IPS DF 19.7 (cell line): ENCODE measurements at places on chromosomes 5 and 9.

DNA sequence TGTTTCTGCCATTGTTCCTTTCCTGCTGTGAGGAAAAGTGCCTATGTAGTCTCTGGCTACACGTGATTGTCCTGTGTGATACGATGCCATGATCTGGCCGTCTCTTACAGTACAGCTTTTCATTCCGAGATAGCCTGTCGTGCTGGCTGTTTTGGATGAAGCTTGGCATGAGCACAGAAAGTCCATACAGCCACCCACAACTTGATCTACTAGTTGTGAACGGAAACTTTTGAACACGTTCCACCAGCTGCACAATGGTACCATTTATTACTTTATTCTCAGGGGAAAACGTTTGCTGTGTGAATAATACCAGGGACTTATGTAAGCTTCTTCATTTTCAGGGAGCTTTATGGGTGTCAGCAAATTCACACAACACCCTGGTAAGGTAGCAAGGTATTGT lies 217.6 kb upstream of the ANKRD55 start:
- no peak for DNase-seq

DNA sequence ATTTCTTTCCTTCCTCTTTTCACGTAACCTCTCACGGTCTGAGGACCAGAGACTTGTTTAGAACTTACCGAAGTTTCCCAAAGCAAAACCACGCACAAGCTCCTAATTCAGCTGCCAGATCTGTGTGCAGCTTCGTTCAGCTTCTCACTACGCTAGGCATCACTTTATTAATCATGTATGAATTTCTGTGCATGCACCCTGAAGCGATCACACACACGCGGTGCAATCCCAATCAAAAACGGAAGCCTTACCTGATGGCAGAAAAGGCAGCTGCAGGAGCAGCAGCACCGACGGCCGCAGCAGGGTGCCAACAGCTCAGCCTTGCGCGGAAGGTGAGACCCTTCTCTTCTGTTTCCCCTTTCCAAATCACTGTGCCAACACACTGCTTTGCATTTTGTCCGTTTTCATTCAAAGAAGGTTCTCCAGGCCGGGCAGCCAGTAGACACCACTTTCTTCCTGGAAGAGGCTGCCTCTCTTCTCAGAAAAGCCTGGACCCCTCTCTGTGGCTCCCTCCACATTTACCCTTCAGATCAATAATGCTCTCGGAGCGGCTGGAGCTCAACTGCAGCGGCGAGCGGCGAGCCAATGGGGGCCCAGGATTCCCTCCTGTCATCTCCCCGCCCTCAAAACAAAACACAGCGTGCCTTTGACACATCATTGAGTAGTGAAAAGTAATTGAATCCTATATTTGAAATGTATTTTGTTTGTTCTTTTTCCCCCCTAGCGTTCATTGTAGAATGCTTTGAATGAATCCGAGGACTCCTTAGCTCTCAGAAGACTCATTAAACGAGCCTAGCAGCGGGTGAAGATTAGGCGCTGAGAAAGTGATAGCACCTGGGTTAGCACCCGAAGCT lies at the start of gene CDH12:
CDH12 (minus strand) TSS at position 538 of the 854 bp plus-strand sequence.
- no peak for DNase-seq

GRCh38 chr9:38201844-38202243 lies 132.8 kb upstream of the SHB start:
- no peak for DNase-seq

GRCh38 chr5:106862450-106863193 lies 808.1 kb downstream of the EFNA5 start:
- DNase-seq = no peak

DNA sequence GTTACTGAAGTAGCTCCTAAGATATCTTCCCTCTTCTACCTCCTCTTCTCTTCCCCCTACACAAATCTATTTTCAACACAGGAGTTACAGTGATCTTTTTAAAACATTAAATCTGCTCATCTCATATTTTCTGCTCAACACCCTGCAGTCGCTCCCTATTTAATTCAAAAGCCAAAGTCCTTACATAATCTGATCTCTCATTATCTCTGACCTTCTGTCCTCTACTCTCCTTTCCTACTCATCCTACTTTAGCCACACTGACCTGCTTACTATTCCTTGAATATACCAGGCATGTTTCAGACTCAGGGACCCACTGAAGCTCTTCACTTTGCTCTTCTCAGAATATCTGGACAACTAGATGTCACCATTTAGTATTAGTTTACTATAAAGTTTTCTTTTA lies 87.9 kb downstream of the YTHDC2 start:
- DNase-seq = no peak

GRCh38 chr9:36560771-36561170 lies 11.9 kb upstream of the MELK start:
- DNase-seq = peak; percentile 35

- DNase-seq = no peak
These were observed 53.7 kb downstream of the LHFPL2 start for GRCh38 chr5:78594610-78595457.

GRCh38 chr9:34178436-34179212 lies at the start of gene UBAP1:
Gene UBAP1 (plus strand): TSS chr9:34179043. CDS start chr9:34220915, 41,872 bp downstream.
- peak; percentile 89 for DNase-seq

- no peak for DNase-seq
These were observed 121.4 kb upstream of the SV2C start for GRCh38 chr5:75961818-75962217.

DNA sequence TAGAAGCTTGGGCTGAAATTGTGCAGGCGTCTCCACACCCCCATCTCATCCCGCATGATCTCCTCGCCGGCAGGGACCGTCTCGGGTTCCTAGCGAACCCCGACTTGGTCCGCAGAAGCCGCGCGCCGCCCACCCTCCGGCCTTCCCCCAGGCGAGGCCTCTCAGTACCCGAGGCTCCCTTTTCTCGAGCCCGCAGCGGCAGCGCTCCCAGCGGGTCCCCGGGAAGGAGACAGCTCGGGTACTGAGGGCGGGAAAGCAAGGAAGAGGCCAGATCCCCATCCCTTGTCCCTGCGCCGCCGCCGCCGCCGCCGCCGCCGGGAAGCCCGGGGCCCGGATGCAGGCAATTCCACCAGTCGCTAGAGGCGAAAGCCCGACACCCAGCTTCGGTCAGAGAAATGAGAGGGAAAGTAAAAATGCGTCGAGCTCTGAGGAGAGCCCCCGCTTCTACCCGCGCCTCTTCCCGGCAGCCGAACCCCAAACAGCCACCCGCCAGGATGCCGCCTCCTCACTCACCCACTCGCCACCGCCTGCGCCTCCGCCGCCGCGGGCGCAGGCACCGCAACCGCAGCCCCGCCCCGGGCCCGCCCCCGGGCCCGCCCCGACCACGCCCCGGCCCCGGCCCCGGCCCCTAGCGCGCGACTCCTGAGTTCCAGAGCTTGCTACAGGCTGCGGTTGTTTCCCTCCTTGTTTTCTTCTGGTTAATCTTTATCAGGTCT lies at the start of gene C9orf72:
C9orf72 (minus strand) TSS at position 564 of the 716 bp plus-strand sequence. CDS start 6,361 bp downstream, outside the sequence.
- DNase-seq = no peak

DNA sequence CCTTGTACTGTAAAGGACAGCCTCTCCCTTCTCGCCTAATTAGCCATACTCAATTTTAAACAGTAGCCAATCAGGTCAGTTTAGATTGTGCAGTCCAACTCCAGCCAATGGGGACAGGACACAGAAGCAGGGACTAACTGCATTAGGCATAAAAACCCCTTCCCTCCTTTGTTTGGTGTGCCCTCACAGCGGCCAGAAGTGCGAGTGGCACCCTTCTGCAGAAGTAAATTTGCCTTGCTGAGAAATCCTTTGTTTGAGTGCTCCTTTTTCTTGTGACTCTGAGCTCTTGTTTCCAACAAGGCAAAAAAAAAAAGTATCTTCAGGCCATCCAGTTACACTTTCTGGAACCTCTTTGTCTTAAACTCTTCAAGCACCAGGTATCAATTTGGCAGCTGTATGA lies 97.4 kb downstream of the FAM114A2 start:
- no peak for DNase-seq

DNA sequence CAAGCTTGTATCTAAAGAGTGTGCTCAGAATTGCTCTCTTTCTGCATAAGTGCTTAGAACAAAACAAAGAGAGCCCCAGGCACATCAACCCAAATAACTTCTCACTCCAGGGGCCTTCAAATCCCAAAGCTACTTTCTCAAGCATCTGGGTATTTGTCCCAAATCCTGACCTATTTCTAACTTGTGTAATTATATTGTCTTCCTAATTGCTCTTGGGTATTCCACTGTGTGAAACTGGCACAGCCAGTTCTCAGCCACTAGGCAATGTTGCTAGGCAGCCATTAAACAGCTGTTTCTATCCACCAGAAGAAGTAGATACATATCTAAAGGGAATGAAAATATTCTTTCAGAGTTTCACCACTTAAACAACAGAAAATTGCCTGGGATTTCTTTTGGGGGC lies 198.8 kb downstream of the PRELID2 start:
- DNase-seq = no peak

GRCh38 chr5:5371957-5372356 lies 50.5 kb upstream of the ICE1 start:
- no peak for DNase-seq

- no peak for DNase-seq
These were observed 449.8 kb downstream of the ISL1 start for GRCh38 chr5:51832934-51833470.

- DNase-seq = no peak
These were observed 117.1 kb downstream of the LHX2 start for GRCh38 chr9:124128568-124129166.

DNA sequence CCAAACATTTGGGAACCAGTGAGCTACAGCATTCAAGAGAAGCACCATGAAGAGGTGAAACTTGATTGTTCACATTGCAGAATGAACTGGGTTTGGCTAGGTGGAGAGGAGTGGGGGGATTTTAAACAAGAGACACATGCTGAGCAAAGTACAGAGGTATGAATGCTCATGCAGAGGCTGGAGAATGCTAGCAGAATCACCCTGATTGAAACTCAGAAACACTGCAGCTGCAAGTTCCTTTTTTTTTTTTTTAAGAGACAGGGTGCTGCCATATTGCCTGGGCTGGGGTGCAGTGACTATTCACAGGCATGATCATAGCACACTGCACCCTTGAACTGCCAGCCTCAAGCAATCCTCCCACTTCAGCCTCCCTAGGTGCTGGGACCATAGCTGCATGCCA lies 35.1 kb downstream of the DENND1A start:
- DNase-seq = peak; percentile 33

DNA sequence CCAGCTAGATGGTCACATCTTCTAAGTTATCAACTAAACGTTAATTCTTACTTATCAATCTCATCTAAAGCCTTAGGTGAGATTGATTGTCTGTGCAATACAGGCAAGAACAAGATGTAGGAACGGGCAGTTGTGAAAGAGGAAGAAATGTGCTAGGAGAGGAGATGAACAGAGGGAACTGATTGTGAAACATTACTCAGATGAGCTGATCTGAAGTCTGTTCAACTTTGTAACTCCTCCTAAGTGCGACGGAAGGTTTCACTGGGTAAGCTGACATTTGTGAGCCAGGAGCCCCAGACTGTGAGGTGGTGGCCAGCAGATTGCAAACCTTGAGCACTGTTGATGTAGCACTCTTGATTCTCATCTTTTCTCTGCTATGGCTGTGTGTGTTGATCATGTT lies 204.1 kb downstream of the CD180 start:
- DNase-seq = no peak

DNA sequence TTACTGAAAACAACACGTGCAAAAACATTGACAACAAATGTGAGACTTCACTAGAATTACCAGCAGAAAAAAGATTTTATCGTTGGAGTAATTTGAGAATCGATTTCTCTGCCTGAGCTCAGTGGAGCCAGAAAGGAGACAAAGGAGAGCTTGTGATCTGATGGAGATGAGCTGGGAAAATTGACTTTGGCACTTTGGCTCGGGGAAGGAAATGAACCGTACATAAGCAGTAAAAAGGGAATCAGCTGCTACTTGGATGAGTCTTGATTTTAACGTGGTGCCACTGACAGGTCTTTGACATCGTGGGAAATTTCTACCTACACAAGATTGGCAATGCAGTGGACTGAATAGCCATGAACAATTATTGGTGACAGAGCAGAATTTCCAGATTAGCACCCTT lies 244.7 kb upstream of the RPS23 start:
- no peak for DNase-seq

DNA sequence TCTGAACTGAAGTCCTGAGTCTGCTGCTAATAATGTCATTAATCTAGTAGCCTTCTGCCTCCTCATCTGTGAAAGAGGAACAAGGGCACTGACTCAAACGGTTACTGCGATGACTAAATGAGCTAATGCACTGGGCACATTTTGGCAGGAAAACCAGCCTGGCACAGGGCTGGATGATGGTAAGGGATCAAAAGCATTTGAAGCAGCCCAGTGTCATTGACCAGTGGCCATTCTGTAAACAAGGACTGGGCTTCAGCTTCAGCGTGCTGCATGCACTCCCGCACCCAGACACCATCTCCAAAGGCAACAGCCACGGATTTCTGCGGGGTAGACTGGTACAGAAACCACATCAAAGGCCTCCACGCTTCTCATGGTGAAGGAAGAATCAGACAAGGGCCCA lies 8.0 kb downstream of the GCNT4 start:
- DNase-seq = no peak
